CD4-positive, alpha-beta memory T cell (primary cell): ENCODE measurements at places on chromosomes 11 and 22.

DNA sequence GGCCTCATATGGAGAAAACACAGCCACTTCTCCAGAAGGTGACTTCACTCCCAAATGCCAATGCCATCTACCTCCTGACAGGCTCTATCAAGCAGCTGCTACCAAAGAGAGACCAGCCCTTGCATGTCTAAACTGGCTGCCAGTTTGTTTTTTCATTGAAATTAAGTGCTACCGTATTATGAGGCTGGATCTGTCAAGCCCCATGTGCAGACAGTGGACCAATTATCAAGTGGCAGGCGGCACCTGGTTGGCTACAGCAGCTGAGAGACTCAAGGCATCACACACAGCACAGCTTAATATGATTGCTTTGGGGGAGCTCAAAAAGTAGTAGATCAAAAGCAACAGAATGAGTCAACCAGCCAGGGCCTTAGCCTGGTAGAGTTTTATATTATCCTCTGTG lies 1293.0 kb upstream of the TENM4 start:
- DNase-seq: no peak

DNA sequence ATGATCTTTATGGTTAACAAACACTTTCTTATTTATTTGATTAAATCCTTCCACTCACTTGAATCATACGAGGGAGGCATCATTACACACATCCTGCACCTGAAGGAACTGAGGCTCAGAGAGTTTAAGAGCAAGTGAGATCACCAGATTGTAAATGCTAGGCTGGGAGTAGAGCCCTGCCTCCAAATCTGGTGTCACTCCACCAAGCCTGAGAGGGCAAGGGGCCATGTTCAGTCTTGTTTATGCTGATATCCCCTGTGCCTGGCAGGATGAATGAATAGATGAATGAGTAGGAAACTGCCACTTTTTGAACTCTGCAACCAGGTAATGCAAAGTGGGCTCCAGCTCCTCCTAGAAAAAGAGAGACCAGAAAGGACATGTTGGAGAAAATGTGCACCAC lies 59.1 kb downstream of the RASSF10 start:
- no peak for DNase-seq

- DNase-seq: no peak
Observed at GRCh38 chr11:2913776-2914175, 15.4 kb downstream of the PHLDA2 start.

DNA sequence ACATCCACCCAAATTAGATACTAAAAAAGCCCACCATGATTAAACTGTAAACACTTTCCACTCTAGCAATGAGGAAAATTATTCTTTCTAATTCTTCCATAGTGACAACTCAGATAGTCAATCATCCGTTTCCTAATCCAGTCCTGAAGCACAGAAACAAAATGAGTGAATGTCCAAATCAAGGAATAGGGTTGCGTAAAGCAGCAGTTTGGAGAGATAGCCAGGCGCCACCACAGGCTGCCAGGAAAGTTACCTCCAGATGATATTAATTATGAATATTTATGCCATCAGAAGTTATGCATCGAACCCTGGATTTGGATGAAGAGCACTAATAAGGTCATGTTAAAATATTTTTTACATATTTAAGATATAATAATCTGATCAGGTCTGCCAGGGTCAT lies 63.2 kb downstream of the ETS1 start:
- DNase-seq: no peak

DNA sequence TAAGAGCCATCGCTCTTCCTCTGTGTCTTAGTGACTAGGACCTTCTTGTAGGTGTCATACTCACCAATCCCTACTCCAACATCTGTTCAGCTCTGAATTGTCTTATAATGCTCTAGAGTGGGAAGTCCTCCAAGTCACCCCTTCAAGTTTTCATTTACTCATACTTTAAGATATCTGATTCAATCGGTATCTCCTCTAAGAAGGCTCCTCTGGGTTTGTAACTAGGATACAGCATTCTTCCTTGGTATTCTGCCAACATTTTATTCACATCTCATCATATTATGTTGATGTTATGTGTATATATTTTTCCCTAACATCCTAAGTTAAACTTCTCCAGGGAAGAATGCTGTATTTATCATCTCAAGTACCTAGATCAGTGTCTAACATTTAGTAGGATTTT lies 662.1 kb downstream of the NTM start:
- no peak for DNase-seq

DNA sequence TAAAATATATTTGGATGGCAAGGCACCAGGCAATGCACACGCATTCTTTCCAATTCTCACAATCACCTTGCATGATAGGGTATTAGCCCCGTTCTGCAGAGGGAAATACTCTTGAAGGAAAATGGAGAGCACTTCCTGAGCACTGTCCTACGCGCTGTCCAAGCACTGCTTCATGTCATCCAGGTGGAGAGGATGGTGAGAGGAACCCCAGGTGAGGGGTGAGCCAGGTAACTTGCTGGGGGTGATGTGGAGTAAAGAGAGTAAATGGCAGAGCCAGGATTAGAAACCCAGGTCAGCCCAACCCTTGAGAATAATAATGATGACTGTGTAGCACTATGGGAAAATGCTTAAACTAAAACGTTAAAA lies 711 bp upstream of the PACSIN2 start:
- DNase-seq: no peak

DNA sequence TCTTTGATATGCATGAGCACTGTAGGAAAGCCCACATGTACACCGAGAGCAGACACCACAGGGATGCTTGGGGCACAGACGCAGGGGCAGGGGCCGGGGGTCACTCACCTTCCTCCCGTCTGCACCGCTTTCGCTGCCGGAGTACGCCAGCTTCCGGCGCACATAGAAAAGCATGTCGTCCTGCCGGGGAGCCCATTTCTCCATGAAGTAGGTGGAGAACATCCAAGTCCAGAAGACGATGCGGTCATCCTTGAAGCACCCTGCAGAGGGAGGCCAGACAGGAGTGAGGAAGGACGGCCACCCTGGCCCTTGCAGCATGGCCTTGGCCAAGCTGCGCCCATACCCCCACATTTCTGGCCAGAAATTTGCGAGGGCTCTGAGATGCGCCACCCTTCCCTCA lies 28.8 kb downstream of the KIAA0930 start:
- no peak for DNase-seq

DNA sequence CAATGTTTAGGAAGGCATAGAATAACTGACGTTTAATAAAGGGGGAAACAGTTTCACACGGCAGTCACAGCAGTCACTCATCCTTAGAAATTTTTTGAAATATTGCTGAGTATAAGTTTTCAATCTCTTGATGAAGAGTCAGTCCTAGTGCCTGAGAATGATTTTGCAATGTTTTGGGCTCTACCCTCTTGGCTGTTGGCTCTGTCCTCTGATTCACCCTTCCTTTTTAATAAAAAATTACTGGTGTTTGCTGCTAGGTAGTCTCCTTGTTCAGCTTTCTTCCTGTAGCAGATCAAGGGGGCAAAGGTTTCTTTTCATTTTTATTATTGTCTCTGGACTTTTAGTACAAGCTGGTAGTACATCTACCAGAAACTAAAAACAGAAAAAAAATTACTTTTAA lies 194.3 kb upstream of the ANO3 start:
- no peak for DNase-seq

GRCh38 chr11:40602866-40603552 lies 856.4 kb downstream of the LRRC4C start:
- no peak for DNase-seq

DNA sequence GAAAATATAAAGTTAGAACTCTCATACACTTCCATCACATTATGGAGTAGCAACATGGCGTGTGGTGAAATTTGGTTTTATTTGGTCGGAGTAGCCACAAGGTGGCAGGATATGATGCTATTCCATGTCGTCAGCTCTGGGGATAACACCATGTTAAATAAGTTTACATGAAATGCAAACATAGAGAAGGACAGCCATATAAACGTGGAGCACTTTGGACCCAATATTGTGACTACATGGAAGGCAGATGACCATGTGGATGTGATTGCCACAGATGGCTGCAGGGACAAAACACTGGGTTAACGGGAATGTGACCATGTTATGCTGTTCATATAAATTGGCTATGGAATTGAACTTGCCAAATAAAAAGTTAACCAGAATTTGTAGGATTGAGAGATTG lies 21.0 kb downstream of the OR5M11 start:
- no peak for DNase-seq

DNA sequence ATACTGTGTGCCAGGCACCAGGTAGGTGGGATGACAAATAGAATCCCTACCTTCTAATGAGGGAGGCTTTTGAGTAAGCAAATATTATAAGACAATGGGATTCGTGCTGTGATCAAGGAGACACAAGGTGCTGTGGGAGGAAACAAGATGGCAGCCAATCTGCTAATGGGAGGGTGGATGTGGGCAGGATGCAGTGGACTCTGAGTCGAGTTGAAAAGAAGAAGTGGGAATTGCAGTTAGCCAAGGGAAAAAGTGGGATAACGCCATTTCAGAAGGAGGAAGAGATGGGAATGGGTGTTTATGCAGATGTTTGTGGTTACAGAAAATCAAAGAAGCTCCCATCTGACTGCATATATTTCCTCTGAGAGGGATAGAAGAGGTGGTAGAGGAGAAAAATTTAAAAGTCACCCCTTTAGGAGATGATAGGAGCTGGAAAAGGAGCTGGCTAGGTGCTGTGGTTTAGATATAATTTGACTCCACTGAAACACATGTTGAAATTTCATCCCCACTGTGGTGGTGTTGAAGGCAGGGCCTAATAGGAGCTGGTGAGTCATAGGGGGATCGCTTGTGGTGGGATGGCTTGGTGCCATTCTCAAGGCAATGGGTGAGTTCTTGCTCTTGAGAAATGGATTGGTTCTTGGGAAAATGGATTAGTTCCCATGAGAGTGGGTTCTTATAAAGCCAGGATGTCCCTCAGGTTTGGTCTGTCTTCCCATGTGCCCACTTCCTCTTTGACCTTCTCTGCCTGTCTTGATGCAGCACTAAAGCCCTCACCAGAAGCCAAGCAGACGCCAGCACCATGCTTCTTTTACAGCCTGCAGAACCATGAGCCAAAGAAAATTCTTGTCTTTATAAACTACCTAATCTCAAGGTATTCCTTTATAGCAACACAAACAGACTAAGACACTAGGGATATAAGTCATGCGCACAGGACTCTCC lies 30.0 kb upstream of the POU2AF1 start:
- no peak for DNase-seq
